T1000 (cell line): ENCODE measurements at places on chromosomes 2 and 18.

- DNase-seq, result no peak
These were observed 88.4 kb upstream of the ARL5A start for GRCh38 chr2:151916632-151917031.

GRCh38 chr18:60259052-60259681 is 113.4 kb downstream of the MC4R start:
- no peak for DNase-seq

- no peak for DNase-seq
These were observed 391.7 kb downstream of the TNS1 start for GRCh38 chr2:217611056-217611455.

DNA sequence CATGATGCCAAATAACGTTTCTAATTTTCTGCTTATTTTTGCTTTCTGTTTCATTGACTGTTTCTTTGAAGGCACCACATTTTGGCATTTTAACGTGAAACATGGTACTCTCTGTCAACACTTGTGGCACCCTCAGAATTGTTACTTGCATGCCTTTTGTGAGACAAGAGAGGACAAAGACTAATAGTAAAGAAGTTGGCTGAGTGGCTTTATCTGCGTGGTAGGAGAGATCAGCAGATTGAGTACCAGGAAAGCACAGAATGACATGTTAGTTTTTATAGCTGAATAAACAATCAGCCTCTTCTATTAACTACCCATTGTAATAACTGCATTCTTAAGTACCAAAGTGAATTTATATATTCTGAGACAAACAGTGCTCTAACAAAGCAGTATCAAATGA is 8.6 kb downstream of the ZNF638 start:
- no peak for DNase-seq

DNA sequence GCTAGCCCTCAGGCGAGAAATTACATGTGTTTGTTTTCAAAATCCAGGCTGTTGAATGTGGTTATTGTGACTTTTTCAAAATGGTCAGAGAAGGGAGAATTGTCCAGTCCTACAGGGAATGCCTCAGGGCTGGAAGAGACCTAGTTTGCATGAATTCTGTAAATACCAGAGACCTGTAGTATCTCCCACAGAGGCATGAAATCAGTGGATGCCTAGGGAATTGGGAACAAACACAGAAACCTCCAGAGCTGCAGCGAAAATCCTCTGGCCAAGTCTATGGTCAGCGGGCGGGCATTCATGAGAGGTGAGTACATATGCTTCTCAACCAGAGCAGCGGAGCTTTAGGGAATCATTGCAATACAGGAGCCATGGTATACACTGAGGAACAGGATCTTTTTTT is 1596.5 kb upstream of the NXPH2 start:
- DNase-seq, result no peak

DNA sequence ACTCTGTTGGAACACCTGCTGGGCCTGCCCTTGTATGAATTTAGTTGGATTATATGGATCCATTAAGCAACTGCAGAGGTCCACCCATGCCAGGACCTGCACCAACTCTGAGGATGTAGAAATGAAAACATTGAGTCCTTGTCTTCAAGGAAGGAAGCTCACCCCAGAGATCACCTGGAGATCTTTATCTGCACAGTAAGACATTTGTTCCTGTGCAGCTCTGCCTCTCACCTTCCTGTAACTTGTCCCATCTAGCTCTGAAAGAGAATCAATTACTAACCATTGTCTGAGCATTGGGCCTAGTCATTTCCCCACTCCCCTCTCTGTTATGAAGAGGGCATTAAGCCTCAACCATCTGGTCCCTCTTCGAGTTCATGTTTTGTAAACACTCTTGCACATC is 105.2 kb upstream of the YWHAQ start:
- DNase-seq, result no peak

DNA sequence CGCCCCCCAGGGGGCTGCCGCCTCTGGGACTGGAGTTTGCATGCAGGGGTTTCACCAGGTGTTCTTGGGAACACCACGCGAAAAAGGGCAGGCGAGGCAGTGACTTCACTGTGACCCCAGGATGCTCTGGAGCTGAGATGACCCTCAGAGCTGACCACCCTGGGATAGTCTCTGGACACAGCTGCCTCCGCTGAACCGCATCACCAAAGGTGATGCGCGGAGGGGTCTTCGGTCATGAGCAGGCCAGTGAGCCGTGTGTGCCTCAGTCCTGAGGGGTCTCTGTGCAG is 17.5 kb downstream of the GPR35 start:
- no peak for DNase-seq

DNA sequence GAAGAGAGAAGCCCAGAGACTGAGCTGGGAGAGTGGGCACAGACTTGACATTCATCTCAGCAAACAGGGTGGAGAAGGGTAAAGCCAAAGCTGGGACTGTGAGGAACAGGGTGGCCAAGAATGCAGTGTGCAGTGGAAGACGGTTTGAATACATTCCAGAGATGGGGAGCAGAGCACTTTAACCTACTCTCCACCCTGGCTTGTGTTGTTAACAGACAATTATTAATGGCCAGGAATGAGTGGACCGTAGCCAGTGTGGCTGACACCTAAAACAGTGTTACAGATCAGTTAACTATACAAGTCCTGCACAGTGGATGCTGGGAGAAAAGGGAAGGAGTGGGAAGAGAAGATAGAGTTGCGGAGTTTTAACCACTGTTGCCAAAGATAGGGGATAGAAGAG is 7.4 kb upstream of the NAB1 start:
- no peak for DNase-seq

GRCh38 chr18:37450434-37451132 is 115.0 kb downstream of the CELF4 start:
- no peak for DNase-seq

- DNase-seq, result no peak
These were observed 70.0 kb downstream of the SLC25A12 start for GRCh38 chr2:171824086-171824485.

DNA sequence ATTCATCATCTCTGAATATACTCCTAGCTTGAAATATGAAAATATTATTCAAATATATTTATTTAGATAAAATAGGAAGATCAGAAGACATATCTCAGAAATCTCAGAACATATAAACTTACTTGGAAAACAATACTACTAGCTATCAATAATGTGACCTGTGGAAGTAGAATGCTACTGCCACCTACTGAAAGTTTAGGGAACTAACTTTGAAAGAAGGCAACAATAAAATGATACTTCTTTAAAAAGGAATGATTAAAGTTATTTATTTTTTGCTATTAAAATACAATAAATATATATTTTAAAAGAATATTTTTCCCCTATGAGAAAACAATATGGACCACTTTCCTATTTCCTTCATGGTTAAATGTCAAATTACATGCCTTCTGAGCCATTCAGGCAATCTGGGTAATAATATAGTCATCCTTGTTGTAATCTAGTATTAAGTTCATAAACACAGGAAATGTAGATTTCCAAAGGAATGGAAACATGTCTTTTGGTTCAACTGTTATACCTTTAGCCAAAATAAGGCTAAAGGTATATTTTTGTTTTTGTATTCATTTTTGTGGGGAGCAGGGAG is 26.0 kb downstream of the ACADL start:
- DNase-seq, result no peak

DNA sequence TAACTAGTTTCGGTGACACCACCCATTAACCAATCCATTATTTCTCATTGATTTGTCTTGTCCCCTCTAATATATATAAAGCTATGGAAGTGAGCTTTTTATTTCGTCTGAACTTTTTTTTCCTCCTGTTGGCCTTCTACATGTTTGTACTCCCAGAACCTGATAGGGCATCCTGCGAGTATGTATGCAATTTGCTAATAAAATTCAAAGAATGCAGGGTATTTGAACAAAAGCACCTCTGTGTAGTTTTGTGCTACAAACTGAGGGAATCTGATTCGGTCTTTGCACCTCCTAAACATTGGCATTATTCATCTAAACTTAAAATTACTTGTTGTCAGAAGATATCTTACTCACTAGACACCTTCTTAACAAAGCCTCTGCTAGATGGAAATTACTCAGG is 242.9 kb upstream of the TMEFF2 start:
- DNase-seq, result no peak

DNA sequence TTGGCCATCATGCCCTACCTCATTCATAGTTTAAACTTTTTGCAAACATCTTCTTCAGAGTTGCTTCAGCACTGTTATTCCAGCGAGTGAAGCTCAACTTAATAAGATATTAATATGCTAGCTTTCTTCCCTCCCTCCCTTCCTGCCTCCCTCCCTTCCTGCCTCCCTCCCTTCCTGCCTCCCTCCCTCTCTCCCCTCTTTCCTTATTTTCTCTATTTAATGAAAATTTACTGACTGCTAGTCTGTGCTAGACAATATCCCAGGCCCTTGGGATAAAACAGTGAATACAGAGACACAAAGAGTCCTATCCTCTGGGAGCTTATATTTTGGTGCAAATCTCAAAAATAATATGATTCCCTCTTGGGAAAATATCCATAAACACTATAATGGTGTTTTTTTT is 42.9 kb downstream of the DOCK10 start:
- DNase-seq, result no peak

- no peak for DNase-seq
These were observed 20.1 kb downstream of the CEP68 start for GRCh38 chr2:65076345-65076710.

GRCh38 chr2:240601831-240602160 is 15.3 kb downstream of the CAPN10 start:
- DNase-seq, result no peak

DNA sequence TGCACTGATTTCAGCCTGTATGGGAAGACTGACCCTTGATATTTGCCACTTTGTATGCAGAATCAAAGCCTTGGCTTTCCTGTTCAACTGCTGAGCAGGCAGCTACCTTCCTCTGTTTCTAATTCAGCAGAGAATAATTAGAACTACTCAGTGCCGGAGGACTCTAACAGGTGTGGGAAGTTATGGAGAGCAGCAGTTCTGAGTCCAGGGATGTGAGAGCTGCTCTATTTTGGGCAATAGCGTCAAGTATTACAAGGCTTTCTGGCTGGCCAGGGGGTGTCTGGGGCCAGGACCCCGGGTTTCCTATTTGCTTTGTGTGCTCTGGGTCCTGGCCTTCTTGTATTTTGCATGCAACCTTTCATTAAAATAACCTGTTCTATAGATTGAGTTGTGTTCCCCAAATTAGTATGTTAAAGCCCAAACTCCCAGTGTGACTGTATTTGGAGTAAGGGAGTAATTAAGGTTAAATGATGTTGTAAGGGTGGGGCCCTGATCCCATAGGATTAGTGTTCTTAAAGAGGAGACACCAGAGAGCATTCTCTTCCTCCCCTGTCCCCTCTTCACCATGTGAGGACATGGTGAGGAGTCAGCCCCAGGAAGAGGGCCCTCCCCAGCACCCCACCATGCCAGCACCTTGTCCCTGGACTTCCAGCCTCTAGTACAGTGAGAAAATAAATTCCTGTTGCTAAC is 5.6 kb upstream of the NTSR2 start:
- no peak for DNase-seq

GRCh38 chr18:30522288-30522929 is 520.1 kb downstream of the DSC3 start:
- no peak for DNase-seq

DNA sequence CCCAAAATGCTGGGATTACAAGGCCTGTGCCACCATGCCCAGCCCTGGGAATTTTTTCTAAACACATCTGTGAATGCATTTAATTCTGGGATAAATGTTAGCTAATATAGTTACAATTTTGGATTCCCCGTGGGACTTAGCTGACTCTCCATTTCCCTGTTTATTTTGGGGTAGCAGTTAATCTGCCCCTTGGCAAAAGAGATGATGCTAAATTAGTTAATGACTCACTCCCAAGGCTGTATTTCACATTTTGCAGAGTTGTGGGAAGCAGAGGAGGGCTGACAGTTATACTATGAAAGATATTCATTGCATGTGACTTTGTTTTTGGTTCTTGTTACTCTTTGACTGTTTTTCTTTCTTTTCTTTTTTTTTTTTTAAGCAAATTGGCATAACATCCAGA is 3.2 kb downstream of the MTHFD2 start:
- DNase-seq, result no peak

DNA sequence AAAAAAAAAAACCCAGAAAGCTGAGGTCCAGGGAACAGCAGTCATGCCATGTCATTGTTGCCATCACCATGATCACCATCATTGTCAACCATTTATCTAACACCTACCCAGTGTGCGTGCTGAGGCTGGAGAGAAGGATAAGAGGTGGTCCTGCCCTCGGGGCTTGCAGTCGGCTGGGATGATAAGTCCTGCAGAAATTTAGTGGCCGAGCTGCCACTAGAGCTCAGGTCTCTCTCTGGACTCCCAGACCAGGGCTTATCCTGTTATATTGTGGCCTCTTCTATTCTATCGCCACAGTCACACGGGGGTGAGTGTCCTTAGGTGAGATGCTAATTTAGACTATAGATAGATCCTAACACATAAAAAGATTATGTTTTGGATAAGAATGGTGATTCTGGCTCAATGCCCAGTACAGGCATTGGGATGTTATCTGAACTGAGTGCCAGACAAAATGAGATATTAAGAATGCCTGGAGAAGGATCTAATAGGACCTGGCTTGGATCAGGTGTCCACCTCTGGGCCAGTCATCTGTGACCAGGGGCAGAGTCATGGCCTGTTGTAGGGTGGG is 43.2 kb upstream of the YWHAQ start:
- no peak for DNase-seq

DNA sequence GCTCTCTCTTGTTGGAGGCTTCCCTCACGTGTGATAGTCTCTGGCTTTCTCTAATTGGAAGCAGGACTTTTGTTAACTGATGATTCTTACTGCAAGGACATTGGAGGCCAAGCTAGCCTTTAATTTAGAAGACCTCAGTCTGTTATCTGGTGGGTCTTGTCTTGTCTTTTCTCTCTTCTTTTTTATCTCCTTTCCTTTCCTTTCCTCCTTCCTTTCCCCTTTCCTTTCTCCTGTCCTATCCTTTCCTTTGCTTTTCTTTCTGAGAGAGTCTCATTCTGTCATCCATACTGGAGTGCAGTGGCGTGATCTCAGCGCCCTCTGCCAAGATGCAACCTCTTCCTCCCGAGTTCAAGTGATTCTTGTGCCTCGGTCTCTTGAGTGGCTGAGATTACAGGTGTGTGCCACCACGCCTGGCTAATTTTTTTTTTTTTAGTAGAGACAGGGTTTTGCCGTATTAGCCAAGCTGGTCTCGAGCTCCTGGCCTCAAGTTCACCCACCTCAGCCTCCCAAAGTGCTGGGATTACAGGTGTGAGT is 18.1 kb downstream of the CCNYL1 start:
- DNase-seq, result no peak

- no peak for DNase-seq
These were observed 372.2 kb downstream of the NYAP2 start for GRCh38 chr2:225771701-225772100.

- no peak for DNase-seq
These were observed 152.5 kb downstream of the DTNA start for GRCh38 chr18:34862561-34862960.

- DNase-seq, result no peak
These were observed 17.6 kb upstream of the CTDP1 start for GRCh38 chr18:79662034-79662433.

GRCh38 chr2:129135017-129135416 is 816.3 kb upstream of the HS6ST1 start:
- DNase-seq, result no peak

GRCh38 chr18:4636967-4637366 is 181.9 kb upstream of the DLGAP1 start:
- no peak for DNase-seq

- DNase-seq, result no peak
These were observed 131.3 kb upstream of the CBLN2 start for GRCh38 chr18:72675394-72675793.

GRCh38 chr2:43227830-43228281 is 1.4 kb upstream of the ZFP36L2 start:
- DNase-seq, result no peak
